Amniotic epithelial cell (primary cell): ENCODE measurements at places on chromosomes 7 and 10.

DNA sequence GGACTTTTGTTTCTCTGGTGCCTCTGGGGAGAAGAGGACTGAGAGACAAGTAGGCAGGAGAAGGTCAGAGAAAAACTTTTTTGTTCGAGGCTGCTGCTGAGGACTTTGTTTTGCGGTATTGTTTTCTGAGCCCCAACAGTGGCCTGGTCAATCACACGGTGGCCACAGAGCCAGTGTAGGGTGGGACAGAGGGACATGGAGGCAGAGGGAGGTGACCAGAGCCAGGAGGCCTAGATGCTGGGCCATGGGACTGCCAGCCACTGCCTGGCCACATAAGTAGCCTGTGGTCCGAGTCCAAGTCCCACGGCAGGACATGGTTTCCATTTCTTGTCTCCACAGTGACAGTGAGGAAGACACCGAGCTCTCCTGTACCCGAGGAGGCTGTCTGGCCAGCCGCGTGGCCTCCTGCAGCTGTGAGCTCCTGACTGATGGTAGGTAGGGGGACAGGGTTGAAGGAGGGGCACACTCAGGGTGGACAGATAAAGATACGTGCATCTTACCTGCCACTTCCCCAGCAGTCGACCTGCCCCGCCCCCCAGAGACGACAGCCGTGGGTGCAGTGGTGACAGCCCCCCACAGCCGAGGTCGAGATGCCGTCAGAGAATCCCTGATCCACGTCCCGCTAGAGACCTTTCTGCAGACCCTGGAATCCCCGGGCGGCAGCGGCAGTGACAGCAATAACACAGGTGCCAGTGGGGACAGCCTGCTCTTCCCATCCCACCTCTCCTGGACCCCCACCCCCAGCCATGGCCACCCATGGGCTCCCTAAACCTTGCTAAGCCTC is 27.5 kb downstream of the SH2B2 start:
- DNase-seq = no peak

- DNase-seq = no peak
Measured at GRCh38 chr10:63054889-63055611, 78.1 kb upstream of the NRBF2 start.

DNA sequence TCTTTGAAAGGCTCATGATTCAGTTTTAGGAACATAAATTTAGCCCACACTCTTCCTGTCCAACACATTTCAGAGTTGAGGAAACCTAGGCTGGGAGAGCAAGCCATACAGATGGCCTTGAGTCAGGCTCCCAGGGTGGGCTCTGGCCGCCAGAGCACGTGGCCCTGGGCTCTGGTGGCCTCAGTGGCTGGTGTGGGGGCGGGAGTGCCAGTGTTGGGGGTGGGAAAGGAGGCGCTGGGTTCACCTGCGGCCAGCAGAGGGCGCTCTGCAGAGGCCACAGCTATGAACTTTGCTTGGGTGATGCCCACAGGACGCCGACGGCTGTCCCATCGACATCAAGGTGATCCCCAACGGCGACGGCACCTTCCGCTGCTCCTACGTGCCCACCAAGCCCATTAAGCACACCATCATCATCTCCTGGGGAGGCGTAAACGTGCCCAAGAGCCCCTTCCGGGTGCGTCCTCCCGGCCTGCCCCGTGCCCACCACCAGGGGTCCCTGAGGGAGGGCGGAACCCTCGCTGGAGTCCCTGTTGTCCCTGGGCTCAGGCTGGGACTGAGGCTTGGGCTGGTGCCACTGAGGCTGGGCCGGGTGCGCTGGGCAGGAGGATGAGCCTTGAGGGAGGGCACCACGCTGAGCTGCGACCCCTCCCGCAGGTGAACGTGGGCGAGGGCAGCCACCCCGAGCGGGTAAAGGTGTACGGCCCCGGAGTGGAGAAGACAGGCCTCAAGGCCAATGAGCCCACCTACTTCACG is 11.9 kb downstream of the FLNC start:
- DNase-seq = peak; percentile 37

GRCh38 chr10:18886102-18886501 is 162.5 kb upstream of the MALRD1 start:
- DNase-seq = peak; percentile 94

DNA sequence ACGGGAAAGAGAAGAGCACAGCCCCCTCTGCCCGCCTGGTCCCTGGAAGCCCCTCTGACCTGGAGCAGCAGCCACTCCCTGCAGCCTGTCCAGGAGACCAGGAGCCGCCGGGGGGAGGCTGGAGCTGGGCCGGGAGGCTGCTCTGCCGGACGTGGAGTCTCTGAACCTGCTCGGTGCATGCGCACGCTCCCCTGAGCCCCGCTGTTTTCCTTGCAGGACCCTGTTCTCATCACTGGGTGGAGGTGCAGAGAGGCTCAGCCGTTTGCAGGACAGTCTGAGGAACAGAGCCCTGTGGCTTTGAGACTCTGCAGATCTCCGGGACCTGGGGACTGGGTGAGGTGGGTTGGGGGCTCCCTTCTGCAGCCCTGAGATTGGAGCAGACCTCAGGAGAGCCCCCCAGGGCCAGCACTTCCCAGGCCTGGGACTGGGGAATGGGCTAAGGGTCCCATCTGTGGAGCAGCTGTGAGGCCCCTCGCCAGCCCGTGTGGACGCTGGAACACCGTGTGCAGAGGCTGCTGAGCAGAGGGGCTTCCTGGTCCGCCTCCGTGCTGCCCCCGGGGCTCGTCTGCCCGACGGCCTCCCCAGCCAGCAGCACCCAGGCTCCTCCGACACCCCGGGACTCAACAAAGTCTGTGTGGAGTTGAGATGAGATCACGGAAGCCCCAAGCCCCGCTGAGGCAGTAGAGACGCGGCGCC is 48.5 kb upstream of the ADGRA1 start:
- DNase-seq = no peak

DNA sequence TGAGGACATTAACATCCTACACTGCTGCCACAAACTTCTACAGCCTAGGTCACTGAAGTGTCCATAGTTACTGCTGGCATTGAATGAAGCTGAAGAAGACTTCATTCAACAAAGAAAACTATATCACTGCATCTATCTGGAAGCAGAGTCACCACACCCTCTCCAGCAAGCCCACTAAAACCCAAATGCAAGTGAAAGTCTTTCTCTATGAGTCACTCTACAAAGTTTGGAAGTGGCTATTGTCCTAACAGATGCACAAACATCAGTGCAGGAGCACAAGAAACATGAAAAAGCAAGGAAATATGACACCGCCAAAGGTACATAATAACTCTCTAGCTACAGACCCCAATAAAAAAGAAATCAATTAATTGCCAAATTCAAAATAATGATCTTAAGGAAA is 43.5 kb upstream of the CAMK2B start:
- DNase-seq = no peak

DNA sequence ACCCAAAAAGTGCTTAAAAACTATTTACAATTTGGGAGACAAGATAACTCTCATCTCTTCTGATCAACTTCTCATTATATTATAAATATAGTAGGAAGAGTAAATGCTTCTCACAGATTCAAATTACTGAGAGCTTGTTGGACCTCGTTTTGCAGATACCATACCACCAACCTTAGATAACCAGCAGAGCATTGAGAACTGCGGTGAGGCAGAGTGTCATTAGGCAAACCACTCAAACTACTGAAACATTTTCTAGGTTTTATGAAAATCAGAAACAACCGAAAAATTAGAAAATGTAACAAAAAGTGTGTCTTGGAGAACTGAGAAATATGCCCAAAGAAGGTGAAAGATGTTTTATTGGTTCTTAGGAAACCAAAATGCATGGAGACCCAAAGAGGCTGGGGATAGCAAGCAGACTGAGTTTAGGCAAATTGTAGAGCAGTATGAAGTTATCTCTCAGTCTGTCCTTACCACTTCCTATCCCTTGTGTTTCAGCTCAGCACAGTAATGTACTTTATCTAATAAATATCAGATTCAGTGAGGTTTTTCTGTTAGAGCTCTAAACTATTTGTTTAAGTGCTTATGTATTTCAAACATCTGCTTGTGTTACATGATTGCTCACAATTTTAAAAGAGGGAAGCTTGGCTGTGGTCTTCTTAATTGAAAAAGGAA is 77.9 kb downstream of the HECTD2 start:
- DNase-seq = no peak

DNA sequence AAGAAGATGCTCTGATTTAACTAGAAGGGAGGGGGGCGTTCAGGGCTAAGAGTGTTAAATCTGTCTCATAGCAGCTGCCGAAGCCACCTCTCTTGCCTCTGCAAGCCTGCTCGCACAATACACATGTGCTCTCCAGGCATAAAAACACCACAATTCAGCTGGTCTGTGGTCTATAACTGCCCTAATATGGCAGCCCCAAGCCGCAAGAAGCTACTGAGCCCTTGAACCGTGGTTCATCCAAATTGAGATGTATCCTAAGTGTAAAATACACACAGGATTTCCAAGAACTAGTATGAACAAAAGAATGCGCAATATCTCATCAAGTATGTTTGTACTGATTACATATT is 70.8 kb upstream of the FGFR2 start:
- DNase-seq = no peak

- DNase-seq = no peak
Measured at GRCh38 chr10:96693431-96693830, 26.9 kb downstream of the PIK3AP1 start.

DNA sequence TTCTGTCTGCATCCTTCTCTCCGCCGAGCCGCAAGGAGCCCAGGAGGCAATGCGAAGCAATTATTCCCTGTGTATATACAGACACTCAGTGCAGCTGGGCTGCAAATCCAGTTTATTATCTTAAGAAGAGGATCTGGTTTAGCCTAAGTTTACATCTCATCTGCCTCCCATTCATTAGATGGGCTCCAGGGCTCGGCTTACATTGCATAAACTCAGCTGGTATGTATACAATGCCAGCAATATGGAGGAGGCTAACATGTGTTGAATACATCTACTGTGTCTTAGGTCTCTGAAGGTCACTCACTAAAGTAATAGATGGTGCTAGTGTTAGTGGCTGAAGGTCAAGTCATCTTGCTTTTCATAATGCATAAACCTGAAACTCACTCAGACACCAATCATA is 996.8 kb downstream of the KCNMA1 start:
- no peak for DNase-seq

GRCh38 chr10:88793712-88794299 is 8.7 kb upstream of the LIPM start:
- DNase-seq = peak; percentile 37

GRCh38 chr10:94115725-94116124 is 122.0 kb downstream of the PLCE1 start:
- DNase-seq = no peak

GRCh38 chr10:104139221-104139620 is 17.2 kb downstream of the SFR1 start:
- DNase-seq = no peak

DNA sequence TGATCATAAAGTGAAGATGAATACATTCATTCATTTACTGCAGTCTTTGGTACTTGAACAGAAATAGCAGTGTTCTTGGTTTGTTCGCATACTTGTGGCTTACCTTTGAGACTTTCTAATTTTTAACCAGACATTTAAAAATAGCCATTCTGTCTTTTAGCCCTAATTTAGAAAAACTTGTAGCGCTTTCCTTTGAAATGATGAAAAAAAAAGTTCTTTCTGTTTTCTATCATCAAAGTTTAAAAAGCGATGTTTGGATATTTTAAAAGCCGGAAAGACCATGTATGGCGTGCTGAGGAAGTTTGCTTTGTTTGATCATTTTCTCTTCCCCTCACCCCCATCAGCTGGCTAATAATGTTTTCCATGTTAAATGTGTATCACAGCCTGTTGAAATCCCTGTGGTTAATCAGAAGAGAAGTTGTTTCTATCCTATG is 116.3 kb downstream of the CUX1 start:
- DNase-seq = peak; percentile 50

- no peak for DNase-seq
Measured at GRCh38 chr10:78197628-78198272, 164.1 kb downstream of the RPS24 start.

GRCh38 chr10:30728766-30729165 is 99.2 kb upstream of the LYZL2 start:
- no peak for DNase-seq

- DNase-seq = no peak
Measured at GRCh38 chr7:17109020-17109419, 189.4 kb upstream of the AHR start.

DNA sequence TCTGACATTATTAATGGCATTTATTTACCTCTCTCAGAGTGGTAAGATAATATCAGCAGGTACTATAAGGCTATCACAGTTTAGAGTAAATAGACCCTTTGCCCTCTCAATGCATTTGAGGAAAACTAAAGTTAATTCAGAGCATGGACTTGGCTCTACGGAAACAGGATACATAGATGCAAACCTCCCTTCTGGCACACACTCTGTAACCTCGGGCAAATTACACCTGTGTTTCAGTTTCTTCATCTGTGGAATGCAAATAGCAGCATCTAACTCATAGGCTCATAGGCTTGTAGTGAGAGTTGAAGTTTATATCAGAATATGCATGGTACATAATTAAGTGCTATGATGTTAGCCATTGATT is 5.6 kb downstream of the RAPGEF5 start:
- no peak for DNase-seq

DNA sequence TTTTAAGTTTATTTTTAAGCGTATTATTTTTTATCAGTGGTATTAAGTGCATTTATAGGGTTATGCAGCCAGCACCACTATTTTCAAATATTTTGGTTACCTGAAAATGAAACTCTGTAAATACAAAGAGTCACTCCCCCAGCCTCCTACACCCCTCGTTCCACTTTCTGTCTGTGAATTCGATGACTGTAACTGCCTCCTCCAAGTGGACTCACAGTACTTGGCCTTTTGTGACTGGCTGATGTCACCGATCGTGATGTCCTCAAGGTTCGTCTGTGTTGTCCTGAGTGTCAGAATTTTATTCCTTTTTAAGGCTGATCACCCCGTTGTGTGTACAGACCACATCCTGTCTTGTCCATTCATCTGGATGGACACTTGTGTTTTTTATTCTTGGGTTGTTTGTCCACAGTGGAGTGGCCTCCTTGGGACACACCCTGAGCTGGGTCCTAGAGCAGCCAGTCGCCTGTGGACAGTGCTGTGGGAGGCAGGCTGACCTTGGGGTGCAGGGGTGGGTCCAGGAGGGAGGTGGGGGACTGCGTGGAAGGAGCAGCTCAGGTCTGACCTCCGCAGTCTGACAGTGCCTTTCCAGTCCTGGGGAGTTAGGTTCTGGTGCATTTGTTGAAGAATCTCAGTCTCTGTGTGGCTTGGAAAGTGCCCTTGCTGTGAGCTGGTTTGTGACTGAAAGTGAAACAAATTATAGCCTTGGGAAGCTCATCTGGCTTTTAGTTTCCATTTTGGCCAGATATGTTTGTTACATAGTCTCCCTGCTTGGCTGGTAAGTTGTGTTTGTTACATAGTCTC is 6.9 kb downstream of the MTG1 start:
- no peak for DNase-seq

- no peak for DNase-seq
Measured at GRCh38 chr7:155796381-155797261, 15.6 kb downstream of the SHH start.

- peak; percentile 23 for DNase-seq
Measured at GRCh38 chr10:47031211-47031900, 120.1 kb downstream of the PTPN20 start.

DNA sequence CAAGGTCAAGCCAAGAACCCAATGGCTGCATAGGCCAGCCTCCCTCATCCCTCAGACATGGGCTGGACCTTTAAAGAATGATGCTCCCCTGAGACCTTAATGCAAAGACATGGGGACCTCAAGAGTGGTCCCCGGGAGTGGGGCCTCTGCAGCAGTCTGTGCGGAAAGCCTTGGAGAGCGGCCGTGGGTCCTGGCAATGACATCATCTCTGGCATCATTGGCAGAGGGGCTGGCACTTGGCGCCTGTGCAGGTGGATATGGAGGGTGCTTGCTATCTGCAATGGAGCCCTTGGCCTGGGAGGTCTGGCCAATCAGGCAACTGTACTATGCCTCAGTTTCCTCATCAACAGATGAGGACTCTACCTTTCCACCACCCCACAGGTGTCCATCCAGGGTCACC is 365.5 kb upstream of the MKI67 start:
- DNase-seq = no peak

- no peak for DNase-seq
Measured at GRCh38 chr7:151783958-151784575, 92.8 kb downstream of the PRKAG2 start.
